ENCODE measurements at places on chromosomes 3 and 15. TPM values are rescaled to one million over a fixed set of nuclear protein-coding genes. Genes with fewer than 3 reads are reported as not detected.

DNA sequence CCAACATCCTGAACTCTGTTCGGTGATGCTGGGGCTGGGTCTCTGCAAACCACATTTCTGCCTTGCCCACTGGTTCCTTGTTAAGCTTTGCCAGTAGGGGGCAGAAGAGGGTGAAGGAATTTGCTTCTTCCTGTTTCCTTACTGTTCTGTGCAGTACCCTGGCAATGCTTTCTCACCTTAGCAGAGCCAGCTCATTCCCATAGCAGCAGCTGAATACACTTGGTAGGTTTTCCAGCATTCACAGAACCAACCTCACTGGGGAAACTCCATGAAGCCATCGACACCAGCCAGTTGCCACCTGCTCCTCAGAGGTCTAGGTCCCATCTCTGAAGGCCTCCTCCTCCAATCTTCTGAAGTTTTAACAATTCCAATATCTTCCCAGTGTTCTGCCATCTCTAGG is 308.4 kb downstream of the PDCD6IP start:
- no peak for DNase-seq

- DNase-seq, result no peak
Measured at GRCh38 chr3:32562640-32563039, 8.0 kb downstream of the DYNC1LI1 start.

Gene TRAT1
- not detected for total RNA-seq

Gene TRAK1
- 41.7 TPM for total RNA-seq

- DNase-seq, result peak; percentile 12
Measured at GRCh38 chr3:183455089-183455488, 26.7 kb upstream of the MCF2L2 start.

GRCh38 chr15:96321639-96322535 is 8.6 kb upstream of the NR2F2 start:
- DNase-seq, result no peak

GRCh38 chr15:78922527-78922926 is 22.3 kb downstream of the CTSH start:
- DNase-seq, result no peak

DNA sequence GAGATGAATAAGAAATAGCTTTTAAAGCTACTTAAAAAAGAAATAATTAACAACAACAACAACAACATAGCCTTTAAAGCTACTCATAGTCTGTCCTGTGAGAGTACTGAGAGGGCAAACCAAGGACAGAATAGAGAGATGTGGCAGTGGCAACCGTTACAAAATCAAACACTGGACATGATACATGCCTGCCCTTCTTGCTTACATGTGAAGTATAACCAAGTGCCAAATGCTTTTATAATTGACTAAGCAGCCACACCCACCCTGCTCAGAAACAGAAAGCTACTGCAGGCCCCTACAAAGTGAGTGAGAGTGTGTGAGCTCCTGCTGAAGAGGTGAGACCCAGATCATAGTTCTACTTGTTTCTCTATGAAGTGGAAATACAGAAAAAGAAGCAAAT is 38.4 kb downstream of the NDUFB4 start:
- no peak for DNase-seq
